ENCODE measurements at places on chromosomes 12 and 14. TPM values are rescaled to one million over a fixed set of nuclear protein-coding genes. Genes with fewer than 3 reads are reported as not detected.

DNA sequence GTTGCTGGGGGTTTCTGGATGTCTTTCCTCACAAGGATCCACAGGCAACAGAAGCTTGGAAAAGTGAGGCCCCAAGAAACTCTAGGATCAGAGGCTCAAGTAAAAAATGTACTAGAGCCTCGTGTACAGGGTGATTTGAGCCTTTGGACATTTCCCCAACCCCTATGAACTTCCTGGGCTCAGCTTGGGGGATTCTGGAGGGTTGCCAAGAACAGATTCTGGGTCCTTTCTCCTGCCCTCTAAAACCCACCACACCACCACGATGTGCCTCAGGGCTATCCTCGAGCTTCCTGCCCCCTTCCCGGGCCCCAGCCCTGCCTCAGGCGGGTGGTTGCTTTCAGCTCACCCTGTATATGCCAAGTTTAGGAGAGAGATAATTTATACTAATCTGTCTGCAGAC is 583 bp downstream of the FAM186B start:
- DNase-seq, result no peak

Gene MVK
- 38.4 TPM for total RNA-seq

- DNase-seq, result no peak
Measured at GRCh38 chr14:64930085-64930843, 12.3 kb downstream of the GPX2 start.

Gene CDCA3
- 6.3 TPM for total RNA-seq

- no peak for DNase-seq
Measured at GRCh38 chr14:75794615-75795038, 133.6 kb downstream of the TTLL5 start.

Gene BORCS5
- 18.3 TPM for total RNA-seq

Data from suprapubic skin (tissue), 4 donors.